ENCODE measurements at places on chromosomes 3 and 15.

DNA sequence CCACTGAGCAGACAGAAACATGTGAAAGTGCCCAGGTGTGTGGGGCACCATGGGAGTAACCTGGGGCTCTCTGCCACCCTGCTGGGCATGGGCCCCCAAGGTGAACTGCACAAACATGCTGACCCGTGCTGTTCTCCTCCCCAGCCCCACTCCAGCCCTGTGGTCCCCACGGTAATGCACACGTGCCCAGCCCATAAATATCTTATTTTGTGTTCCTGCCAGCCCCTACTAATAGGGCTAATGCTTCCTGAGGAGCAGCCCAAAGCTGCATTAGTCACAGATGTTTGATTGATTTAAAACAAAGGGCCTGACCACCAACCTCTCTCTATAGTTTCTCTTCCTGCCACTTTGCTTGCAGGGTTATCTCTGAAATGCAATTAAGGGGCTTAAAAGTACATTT is 95.4 kb downstream of the ABHD5 start:
- DNase-seq = no peak

DNA sequence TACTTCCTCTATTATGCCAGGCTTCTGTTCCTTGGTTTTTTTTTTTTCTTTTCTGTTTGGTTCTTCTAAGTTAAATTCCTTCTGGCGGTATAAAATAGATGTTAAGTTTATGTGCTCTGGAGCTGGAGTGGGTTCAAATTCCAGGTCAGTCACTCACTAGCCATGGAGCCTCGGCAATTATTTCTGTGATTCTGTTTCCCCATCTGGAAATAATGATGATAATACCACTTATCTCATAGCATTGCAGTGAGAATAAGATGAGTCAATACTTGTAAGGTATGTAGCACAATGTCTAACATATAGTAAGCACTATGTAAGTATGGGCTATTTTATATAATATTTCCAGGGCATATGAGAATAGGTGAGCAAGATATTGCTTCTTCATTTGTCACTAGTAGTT is 33.2 kb upstream of the ZDHHC23 start:
- no peak for DNase-seq

DNA sequence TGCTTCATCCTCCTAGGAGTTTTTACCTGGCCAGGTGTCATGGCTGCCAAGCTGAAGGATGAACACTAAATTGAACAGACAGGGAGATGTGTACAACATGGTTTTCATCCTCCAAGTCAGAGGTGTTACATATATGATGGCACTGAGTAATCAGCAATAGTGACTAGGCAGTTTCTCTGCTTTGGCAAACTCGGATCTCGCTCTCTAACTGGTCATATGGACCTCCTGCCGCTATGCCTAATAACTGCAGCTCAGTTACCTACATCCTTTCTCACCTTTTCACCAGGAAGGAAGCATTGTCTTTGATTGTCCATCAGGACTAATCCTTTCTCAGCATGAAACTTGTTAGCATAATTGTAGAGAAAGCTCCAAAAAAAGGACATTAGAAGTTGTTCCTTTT is 175.9 kb upstream of the PLSCR5 start:
- DNase-seq = no peak

- DNase-seq = no peak
Observed at GRCh38 chr3:123075359-123075758, 8.5 kb downstream of the PDIA5 start.

- DNase-seq = no peak
Observed at GRCh38 chr3:139674571-139675260, 3.1 kb downstream of the NMNAT3 start.

DNA sequence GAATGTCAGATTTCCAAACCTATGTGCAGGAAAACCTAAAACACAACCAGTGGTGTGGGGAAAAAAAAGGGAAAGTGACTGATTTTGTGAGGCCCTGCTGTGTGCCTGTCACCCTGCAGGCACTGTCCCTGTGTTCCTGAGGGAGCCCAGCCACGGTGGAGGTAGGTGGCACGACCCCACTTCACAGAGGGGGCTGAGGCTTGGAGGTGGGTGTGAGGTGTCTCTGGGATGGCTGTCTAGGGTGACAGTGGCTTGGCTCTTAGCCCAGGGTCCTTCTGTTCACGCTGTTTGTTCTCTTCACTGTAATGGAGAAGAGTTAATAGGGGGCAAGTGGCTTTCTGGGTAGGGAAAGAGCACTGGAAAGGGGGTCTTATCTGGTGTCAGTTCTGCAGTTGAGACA is 22.6 kb downstream of the RASGRF1 start:
- DNase-seq = no peak

- DNase-seq = no peak
Observed at GRCh38 chr15:97683831-97684230, 276.7 kb upstream of the ARRDC4 start.

GRCh38 chr15:82556315-82557035 is 16.2 kb upstream of the RPS17 start:
- DNase-seq = no peak

GRCh38 chr3:56800832-56801661 is 702 bp downstream of the ARHGEF3 start:
- DNase-seq = no peak

DNA sequence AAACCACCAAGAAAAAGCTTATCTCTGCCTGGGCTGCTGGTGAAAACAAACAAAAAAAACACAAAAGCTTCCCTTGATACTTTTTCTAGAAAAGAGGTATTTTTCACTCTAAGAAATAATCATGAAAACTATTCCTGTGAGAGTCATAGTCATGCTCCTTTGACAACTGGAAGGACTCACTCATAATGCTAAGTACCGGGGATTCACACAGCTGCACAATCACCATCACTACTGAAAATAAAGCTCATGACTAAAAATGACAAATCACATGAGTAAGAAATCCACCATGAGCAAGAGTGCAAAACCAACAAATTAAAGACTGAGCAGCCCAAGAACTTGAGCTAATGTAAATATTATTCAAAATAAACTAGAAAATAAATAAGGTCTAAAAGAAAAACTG is 10.6 kb upstream of the POU1F1 start:
- peak; percentile 4 for DNase-seq

GRCh38 chr15:50024281-50024680 is 94.8 kb downstream of the ATP8B4 start:
- no peak for DNase-seq

- no peak for DNase-seq
Observed at GRCh38 chr15:33124279-33124678, 70.2 kb downstream of the FMN1 start.

DNA sequence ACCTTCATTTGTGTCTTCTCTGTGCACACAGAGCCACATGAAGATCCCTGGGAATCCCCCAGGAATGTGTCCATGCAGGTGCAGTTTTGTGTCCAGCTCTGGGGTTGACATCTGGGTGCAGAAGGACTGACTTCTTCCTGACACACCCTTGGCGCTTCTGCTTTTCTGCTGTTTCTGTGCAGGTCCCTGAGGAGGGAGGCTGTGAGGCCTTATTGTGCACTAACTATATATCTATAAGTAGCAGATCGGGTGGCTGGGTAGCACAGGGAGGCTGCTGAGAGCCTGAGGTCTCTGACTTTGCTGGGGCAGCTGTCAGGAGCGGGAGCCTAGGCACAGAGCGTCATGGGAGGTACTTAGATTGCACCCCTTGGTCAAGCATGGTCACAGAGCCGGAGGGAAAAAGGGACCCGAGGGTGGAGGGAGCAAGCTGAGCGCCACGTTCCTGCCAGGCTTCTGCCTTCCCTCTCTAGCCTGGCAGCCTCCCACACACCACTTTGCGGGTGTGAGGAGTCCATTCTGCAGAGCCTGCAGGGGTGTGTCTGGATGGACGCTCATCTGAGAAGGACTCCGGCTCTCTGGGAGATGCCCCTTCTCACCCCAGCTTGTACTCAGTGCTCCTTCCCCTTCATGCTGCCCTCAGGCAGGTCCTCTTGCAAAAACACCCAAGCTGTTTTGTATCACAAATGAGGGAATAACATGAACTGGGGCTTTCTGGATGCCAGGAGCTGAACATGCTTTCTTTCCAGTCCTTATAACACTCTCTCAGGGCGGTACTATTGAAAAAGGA is 23.9 kb downstream of the CCDC33 start:
- DNase-seq = no peak

- no peak for DNase-seq
Observed at GRCh38 chr15:42510258-42511006, 15.0 kb downstream of the SNAP23 start.

DNA sequence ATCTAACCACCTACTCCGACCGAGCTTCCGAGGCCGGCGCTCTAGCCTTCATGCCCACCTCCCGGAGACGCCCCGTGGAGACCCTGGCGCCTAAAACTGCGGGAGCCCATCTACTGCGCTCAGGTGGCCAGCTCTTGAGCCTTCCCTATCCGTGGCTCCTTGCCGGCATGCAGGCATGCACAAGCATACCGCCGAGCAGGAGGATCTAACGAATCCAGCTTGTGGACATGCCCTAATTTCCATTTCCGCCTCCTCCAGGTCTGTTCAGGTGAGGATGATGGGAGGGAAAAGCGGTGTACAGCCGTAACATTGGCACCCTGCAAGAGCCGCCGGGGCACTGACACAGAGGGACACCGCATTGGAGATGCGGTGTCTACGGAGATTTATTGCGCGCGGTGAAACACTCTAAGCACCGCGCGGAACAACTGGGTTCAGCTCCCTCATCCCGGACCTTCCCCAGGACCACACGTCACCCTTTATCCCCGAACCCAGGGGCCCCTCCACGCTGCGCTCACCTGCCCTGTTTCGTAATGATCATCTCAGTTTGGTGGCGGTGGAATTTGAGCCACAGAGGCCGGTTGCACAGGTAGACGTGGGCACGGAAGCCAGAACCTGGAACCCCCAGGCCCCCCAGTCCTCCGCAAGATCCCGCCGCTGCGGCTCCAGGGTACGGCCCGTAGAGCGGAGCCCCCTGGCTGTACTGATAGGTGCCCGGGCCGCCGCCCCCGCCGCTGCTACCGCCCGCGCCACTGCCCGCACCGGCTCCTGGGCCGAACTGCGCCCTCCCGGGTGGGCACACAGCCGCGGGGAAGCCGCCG is 1.0 kb downstream of the EOMES start:
- no peak for DNase-seq

DNA sequence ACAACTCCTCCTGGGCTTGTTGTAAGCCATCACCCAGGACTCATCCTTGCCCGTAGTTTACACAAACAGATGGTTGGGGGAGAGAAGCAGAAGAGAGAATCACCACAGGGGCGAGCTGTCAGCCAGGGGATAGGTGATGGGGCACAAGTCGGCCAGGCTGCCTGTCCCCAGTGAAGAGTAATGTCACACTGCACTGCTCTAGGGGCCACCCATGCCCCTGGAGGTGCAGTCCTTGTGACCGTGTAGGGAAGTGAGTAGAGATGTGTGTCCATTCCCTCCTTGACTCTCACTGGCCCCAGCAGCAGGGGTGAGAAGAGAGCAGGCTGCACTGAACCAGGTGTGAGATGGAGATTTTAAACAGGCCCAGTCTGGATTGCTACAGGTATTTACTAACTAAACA is 17.1 kb upstream of the PRSS50 start:
- DNase-seq = no peak

GRCh38 chr3:50587373-50587772 is 18.1 kb downstream of the HEMK1 start:
- no peak for DNase-seq

DNA sequence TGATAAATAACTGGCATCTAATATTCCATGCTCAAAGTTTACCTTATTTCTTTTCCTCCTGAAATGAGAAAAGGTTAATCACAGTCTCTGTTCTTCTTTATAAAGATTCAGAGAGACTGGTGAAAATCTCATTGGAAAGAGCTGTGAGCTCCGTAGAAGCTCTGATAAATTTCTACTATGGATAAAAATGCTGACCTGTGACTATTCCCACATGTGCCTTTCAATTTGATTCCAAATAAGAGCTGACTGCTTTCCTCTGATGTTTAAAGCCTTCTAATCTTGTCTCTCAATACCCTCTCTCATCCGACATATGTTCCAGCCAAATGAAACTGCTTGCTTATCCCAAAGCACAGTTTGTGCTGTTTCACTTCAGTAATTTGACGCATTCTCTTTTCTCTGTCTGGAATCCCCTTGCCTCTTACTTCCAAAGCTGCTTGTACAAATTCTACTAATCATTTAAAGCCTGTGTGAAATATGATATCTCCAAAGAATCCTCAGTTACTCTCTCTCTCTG is 130.1 kb downstream of the RTP4 start:
- DNase-seq = no peak

GRCh38 chr3:188385295-188385694 is 231.3 kb downstream of the LPP start:
- DNase-seq = no peak

DNA sequence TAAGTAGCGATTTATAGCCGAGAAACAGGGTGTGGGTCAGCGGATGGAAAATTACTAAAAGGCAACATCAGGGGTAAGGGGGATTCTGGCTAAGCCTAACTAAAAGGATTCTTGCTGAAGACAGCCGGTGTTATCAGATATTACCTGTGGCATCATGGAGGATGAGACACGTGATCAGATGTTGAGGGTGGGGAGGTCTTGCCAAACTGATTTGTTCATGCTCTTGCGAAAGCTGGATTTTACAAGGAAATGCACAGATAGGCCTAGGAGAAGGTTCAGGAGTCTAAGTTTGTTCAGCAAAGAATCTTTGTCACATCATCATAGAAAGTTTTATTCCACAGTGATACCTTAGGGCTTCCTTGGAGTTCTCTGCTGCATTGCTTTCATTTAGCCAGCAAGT is 396.8 kb upstream of the TBL1XR1 start:
- DNase-seq = no peak

- peak; percentile 72 for DNase-seq
Observed at GRCh38 chr3:44584646-44585501, at the start of gene ZNF660. TSS of gene ZNF660 (plus strand) at chr3:44584964. CDS start at chr3:44594194, 9,230 bp downstream.

DNA sequence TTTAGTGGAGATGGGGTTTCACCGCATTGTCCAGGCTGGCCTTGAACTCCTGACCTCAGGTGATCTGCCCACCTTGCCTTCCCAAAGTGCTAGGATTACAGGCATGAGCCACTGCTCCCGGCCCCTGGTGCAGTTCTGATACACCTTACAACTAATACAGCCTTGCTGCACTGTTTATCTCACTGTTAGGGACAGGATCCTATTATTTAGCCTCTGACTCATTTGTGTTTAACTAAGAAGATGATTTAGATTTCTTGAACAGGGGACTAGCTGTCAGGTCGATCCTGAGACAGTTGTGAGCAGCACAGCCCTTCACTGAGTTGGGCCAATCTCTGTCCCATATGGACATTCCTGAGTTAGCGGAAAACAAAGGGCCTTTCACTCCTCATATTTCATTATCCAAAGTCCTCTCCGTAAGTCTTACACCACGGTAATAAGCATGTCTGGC is 19.2 kb downstream of the GYG1 start:
- DNase-seq = no peak

DNA sequence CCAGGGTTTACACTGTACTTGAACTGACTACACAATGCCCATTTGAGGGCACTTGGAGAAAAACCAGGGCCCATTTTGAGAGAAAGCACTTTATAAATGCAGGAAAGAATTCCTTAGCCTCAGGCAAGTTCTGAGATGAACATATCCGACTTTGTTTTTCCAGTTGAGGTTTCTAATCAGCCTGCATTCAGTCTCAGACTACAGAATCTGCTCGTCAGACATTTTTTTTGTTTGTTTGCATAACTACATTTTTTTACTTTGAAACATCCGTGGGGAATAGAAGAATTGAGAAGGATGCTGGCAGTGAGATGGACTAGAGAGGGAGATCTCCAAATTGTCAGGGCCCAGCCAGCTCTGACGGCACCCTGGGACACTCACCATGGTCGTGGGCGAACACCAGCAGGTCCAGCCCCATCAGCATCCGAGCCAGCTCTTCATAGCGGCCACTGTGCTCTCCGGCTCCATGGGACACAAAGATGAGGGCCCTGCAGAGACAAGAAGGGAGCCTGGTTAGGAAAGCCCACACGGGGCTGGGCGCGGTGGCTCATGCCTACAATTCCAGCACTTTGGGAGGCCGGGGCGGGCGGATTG is 40.8 kb downstream of the MGLL start:
- no peak for DNase-seq

Data from GM10248 (cell line).